ENCODE measurements at places on chromosomes 6 and 20.

- DNase-seq = no peak
Measured at GRCh38 chr6:158068156-158068892, 86.7 kb downstream of the SYNJ2 start.

GRCh38 chr20:57653910-57654309, 33.7 kb upstream of the ZBP1 start:
- DNase-seq = no peak

DNA sequence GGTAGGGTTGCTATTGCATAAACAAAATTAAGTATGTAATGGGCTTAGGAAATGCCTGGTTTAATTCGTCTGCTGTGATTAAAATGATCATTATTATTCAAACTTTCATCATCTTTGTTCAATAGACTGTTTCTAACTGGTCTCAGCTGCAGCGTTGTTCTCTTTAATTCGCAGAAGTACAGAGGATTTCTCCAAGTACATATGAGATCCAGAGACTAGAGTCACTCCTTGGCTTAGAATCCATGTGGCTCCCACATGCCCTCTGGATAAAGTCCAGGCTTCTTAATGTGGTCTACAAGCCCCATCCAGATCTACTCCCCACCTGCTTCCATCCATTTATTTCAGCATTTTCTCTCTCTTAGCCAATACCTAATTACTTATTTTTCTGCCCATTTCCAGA, 1.1 kb upstream of the ZBTB24 start:
- DNase-seq = no peak

- no peak for DNase-seq
Measured at GRCh38 chr6:110474500-110474899, 1.9 kb downstream of the SLC22A16 start.

- DNase-seq = no peak
Measured at GRCh38 chr6:21147995-21148394, 445.6 kb upstream of the SOX4 start.

DNA sequence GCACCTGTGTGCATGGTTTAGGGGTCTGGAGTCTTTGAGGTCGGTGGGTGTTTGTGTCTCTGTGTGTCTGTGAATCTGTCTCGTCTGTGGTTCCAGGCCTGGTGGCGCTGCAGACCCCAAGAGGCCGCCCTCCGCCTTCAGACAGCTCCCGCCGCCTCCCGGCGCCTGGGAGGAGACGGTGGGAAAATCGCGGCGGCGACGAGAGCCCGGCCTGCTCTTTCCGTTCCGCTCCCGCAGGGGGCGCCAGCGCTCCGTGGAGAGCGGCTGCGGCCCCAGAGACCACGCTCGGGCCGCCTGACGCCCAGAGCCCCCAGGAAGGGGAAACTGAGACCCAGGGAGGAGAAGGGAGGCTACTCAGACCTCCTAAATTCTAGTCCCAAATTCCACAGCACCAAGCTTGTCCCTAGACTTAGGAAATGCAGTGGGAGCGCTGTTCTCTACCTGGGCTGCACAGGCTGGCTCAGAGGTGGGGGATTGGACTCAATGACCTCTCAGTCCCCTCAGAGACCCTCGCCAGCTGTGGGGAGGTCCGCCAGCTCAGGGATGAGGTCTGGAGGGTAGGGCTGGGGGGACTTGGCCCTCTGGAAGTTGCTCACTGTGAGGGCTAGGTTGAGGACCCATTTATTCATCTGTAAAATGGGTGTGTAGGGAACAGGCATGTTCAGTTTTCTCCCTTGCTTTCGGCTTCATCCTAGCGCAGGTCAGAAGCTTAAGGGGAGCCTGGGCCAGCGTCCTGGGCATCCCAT, 36.9 kb upstream of the BLCAP start:
- DNase-seq = peak; percentile 18

All from Caki2 (cell line).